ENCODE measurements at places on chromosomes 7 and 10.

GRCh38 chr10:57014758-57015157, 653.7 kb upstream of the ZWINT start:
- DNase-seq, result no peak

GRCh38 chr7:117402109-117402508, 25.2 kb downstream of the ASZ1 start:
- DNase-seq, result no peak

GRCh38 chr10:116752969-116753665, 10.8 kb upstream of the HSPA12A start:
- DNase-seq, result no peak

DNA sequence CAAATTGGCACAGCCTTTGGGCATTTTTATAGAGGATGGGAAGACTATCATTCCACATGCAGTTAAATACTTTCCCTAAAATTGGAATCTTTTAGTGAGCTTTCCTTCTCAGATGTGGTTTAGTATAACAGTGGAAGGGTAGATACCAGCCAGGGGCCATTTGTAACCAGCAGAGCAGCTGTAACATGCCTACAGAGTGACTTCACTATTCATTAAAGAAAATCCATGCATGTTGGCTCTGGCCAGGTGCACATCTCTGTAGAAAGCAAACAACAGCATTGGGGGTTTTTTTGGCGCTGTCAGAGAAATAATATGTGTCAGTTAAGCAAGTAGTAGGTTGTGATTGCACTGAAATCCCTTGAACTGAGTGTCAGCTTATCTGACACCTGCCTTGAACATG, 115.6 kb downstream of the LHFPL3 start:
- no peak for DNase-seq

DNA sequence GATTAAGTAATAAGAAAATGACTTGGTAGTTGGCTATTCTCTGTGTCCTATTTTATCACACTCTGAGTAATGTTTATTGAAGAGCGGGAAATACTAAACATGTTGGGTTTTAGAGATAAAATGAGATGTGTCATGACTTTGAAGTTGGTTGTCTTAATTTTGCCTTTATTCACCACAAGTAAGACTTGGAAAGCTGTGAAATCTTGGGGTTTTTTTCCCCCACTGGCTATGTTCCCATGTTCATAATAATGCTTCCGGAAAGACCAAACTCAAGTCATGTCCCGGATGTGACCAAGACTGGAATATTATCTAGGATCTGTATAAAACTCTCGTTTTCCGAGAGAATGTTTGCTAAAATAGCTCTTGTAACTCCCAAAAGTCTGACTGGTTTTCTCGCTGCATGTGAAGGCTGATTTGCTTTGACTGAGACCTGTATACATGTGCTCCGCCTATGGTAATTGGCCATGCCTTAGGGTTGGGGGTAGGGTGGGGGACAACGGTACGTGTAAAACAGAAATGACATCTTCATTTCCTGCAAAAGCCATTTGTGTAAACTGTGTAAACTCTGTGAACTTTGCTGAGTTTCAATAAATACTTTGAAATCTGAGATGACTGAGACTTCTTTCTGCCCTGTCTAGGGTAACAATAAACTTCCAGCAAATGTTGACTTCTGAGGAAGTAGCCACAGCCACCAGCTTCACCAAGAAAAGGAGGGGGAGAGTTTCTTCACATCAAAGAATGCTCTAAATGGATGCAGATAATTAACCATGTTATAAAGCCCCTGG, 169.6 kb downstream of the ZNF365 start:
- no peak for DNase-seq

Measured in femur (tissue), 1 donor.